ENCODE measurements at places on chromosomes 1 and 21.
A peak's percentile ranks its signal among the peaks of the same experiment; 100 is the strongest.

DNA sequence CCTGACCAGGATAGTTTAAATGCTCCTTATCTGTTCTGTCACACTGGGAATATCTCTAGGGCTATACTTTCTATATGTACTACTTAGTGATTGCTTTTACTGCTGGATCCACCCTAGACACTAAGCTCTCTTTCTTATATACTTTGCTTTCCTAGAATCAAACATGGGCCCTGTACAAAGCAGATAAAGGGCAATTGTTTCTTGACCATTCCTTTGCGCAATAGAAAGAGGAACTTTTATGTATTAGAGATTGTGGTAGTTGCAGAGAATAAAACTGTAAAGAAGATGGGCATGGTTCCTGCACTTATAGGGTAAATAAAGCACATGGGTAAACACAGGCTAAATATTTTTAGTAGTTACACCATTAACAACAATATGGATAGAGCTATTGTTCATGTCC lies 58.8 kb downstream of the ATP6V1G3 start:
- DNase-seq, result no peak

DNA sequence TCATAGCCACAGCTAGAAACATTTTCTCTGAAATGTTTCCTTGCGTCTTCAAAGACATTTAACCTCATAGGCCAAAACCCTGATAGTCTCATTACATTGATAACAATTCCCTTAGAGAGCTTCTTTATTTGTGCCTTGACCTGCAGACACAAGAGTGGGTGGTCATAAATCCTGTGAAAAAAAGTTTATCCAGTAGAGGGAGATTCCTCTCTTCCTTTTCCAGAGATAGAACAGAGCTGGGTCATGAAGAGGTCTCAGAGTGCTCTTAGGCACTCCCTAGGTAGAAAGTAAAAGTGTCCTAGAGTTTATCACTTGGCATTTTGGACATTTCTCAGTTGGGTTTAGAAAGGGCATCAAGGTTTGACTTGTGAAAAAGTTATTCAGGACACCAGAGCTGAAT lies 426.1 kb downstream of the NUF2 start:
- no peak for DNase-seq

DNA sequence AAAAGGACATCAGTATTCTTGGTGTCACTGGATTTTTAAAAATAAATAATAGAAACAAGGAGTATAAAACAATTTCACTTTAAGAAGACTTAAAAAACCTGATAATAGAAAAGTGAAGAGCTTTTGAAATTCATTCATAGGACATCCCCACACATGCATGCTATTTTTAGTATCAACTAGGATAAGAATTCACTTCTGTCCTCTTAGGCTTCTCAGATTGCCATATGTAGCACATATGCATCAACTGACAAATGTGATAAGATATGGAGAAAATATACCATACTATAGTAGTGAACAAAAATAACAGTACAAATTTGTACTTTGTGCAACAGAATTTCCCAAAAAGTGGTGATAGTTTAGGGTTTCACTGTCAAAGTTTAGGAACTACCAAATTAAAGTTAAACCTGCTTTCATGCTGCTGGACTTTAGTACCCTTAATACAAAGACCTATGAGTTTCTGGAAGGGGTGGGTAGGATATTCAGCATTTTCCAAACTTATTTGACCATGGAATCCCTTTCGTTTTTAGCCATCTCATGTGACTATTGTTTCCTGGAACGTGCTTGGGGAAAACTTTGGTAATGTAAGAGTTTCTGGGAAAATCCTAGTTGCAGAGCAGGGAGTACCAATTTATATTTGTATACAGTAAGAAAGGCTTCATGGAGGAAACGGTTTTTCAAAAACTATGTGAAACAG lies 19.8 kb downstream of the RPRD2 start:
- no peak for DNase-seq

DNA sequence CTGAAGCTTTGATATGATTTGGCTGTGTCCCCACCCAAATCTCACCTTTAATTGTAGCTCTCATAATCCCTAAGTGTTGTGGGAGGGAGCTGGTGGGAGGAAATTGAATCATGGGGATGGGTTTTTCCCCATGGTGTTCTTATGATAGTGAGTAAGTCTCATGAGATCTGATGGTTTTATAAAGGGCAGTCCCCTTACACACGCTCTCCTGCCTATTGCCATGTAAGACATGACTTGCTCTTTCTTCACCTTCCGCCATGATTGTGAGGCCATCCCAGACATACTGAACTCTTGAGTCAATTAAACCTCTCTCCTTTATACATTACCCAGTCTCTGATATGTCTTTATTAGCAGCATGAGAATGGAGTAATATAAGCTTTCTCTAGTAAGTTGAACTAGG lies 261.9 kb downstream of the HLX start:
- DNase-seq, result peak; percentile 56

- DNase-seq, result no peak
Measured at GRCh38 chr21:15052459-15052763, 12.4 kb downstream of the NRIP1 start.

- DNase-seq, result no peak
Measured at GRCh38 chr1:1910651-1911331, 4.3 kb upstream of the CALML6 start.

DNA sequence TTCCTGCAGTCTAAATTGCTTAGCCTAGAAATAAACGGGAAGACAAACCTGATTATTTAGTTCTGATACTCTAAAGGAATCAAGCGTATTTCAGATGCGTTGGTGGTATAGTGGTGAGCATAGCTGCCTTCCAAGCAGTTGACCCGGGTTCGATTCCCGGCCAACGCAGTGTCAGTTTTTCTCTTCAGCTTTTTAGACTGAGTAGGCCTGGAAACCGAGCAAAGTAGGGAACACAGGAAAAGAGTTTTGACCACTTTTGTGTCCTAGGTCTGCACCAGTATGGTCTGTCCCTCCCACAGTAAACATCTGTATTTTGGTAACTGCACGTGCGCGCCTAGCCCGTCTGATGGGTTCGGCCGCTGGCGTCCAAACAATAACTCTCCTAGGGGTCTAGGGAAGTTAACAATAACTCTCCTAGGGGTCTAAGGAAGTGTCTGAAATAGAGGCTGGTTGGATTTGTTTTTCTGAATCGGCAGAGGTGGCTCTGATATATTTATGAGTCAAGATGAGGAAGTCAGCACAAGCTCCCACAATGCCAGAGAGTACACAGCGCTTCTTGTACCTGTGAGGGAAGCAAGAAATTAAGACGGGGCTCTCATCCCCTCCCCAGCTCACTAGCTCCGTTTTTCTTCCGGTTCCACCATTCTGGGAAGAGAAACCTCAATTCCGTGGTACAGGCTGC lies 15.6 kb upstream of the HJV start:
- peak; percentile 95 for DNase-seq

GRCh38 chr1:202205523-202206190 lies 12.1 kb downstream of the LGR6 start:
- peak; percentile 15 for DNase-seq

DNA sequence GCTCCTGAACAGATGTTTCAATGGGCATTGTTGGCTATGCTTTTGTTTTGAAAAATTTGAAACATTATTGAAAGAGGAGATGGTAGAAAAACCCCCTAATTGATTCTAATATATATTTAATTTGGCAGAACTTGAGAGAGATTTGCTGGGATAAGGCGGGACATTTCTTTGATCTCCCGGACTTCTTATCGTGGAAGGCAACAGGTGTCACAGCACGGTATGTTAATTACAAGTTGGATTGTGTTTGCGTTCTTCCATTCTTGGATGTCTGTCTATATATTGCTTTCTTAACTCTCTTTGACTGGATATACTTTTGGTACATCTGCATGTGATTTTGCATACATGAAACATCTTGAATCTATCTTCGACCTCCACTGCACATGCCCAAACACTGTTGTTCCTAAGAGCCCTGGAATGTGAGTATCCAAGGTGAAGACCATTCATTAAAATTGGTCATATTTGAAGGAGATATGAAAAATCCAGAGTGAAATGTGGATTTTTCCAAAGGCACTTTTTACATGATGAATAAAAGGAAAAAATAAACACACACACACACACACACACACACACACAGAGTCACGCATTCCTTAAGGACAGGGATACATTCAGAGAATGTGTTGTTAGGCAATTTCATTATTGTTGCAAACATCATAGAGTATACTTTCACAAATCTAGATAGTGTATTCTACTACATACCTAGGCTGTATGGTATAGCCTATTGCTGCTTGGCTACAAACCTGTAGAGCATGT lies 81.9 kb downstream of the FGGY start:
- DNase-seq, result peak; percentile 17

- DNase-seq, result no peak
Measured at GRCh38 chr1:3456964-3457909, 2.8 kb downstream of the ARHGEF16 start.

DNA sequence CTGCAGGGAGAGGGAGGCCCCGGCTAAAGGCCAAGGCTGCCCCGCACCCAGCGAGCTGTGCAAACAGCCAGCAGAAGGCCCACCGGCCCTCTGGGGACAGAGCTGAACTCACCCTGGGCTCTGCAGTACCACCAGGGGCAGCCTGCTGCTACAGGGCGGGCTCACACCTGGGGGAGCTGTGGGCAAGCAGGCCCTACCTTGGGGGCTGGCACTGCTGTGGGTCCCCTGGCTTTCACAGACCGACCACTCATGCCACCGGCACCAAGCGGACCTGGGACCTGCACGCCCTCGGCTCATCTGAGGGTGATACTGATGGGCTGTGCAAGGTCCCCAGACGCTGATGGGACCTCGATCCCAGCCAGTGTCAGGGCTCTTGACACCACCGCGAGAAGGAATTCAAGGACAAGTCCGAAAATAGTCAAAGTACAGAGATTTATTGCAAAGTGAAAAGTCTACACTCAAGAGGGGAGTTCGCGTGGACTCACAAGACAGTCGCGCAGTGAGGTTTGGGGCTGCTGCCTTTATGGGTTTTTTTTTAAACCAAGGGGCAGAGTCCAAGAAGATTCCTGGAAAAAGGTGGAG lies 61.0 kb upstream of the ADARB1 start:
- DNase-seq, result no peak

GRCh38 chr1:56302878-56303277 lies 276.5 kb downstream of the PLPP3 start:
- no peak for DNase-seq

DNA sequence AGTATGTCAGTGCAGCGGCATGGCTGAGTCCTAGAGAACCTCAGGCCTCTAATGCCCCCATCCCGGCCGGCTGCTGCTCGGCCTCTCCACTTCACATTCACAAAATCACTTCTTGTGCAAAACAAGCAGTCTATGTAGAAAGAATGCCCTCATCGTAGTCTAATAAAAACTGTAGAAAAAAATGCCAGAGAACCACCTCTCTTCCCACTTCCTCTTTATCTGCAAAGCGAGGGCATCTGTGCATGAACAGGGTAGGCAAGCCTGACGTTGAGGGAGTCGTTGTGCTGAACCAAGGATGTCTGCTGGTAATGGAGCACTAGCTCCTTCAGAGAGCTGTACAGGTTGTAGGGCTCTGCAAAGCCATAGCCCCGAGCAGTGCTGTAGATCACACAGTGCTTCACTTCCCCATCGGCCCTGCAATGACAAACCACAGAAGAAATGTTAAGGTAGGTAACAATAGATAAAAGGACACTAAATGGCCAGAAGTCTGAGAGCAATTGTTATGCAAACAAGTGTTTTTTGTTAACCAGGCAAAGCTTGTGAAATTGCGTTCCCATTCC lies 88.9 kb downstream of the PIK3R3 start:
- DNase-seq, result no peak

DNA sequence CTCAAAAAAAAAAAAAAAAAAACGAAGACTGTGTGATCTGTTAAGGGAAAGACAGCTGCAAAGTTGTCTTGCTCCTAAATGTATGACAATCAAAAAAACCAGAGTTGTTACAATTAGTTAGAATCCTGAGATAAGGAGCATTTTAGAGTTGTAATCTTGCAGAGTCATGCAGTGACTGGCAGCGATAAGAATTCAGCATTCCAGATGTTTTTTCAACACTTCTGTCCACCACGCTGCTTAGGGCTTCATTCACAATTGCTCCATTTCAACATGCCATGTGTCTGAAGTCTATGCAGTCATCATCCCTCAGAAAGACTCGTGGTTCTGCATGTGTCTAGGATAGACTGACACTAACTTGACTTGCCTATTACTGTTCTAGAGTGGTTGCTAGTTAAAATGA lies 102.4 kb upstream of the BACE2 start:
- DNase-seq, result no peak

DNA sequence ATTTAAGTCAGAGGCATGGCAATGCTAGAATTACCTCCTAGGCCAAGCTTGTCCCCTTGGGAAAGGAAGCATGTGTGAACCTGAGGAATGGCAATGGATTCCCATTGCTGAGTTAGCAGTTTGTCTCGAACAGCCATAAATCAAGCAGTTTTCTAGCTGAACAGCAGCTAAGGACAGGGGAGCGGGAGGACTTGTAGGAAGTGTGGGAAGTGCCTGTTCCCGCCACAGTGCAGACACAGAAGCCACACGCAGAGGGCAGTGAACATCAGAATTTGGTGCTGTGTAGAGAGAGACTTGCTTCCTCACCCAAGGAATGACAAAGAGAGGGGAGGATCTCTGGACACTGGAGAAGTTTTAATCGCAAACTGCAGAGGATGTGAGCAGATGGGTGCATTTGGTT lies 3.8 kb downstream of the PHGDH start:
- peak; percentile 18 for DNase-seq

DNA sequence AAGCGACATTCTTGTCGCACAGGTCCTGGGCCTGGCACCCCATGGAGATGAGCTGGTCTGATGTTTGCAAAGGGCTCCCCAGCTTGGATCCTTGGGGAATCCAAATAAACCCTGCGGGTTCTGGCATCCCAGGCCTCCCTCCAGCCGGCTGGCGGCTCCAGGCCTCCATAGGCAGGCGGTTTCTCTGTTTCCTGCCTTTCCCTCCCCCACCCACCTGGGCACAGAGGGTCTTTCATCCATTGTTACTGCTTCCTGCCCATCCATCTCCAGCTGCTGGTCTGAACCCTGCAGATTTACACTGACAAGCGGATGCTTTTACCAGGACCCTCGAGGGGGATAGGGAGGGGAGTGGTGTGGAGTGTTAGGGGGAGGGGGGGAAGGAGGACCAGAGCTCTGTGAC lies 39.1 kb upstream of the ID3 start:
- no peak for DNase-seq

- DNase-seq, result no peak
Measured at GRCh38 chr1:16067127-16067768, 6.2 kb downstream of the FAM131C start.

DNA sequence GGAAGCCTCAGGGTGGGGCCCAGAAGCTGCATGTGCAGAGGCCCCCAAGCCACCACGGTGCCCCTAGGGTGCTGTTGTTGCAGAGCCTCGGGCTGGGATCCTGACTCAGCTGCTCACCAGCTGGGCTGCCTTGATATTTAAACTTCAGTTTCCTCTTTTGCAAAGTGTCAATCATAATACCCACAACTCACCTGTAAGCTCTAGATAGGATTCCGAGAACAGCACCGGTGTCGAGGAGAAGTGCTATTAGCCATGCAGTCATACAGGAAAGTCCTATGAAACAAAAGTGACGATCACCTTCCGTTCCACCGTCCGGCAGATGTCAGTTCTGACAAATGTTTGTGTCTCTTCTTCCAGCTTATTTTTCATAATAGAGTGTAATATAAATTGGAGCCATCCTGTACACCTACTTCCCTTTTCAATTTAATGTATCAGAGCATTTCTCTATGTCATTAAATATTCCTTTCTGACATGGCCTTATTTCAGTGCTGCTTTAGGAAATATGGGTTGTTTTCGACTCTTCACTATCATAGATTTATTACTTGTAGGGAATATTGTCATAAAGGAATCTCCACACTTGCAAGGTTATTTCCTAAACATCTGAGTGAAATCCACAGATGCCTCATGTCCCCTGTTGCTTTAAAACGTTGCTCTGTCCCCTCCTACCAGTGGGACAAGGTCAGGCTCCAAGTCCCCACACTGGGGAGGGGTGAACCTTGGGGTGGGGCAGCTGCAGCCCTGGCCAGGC lies 100.8 kb downstream of the SIK1 start:
- DNase-seq, result no peak

All from cardiac fibroblast (primary cell).